ENCODE measurements at places on chromosomes 12 and 14.

DNA sequence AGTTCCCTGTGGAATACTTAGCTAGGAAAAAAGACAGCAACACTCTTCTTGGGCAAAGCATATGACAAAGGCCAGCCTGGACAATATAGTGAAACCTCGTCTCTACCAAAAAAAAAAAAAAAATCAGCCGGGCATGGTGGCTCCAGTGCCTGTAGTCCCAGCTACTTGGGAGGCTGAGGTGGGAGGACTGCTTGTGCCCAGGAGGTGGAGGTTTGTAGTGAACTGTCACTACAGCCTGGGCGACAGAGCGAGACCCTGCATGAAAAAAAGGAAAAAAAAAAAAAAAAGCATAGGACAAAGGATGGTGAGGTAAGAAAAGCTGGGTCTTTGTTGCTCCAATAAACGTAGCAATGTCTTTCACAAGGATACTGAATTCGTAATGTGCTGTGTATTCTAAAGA is 1.1 kb downstream of the TXNDC16 start:
- no peak for DNase-seq

GRCh38 chr12:3328081-3328480 is 162.9 kb upstream of the PRMT8 start:
- DNase-seq, result no peak

GRCh38 chr12:104990950-104991349 is 4.8 kb downstream of the NOPCHAP1 start:
- no peak for DNase-seq

DNA sequence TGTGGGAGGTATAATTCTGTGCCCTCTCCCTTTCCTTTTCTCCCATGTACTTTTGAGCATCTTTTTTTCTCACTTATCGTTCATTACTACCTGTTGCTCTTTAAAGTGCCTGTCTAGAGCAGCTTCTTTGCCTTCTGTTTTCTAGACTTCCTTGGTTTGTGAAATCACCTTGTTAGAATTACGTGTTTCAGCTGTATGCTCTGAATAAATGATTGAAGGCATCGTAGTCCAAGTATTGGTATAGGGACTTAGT is 1.3 kb downstream of the NEDD1 start:
- DNase-seq, result no peak

DNA sequence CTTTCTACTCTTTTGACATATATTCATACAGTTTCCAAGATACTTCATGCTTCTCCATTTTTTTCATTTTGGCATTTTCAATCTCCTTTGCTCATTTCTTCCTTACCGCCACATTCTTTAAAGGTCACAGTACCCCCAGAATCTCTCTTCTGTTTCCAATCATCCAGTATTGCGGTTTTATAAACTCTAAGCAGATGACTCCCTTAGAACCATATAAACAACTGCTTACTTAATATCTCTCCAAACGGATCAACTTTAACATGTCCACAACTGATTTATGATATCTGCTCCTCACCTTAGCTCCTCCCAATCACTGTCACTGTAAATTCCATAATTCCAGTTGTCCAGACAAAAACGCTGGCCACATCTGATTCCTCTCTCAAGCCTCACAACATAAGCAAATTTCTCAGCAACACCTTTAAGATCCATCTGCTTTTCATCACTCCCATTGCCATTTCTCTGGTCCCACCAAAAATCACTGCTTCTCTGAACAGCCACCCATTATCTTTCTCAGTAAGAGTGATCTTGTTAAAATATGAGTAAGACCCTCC is 49.6 kb downstream of the HNRNPC start:
- no peak for DNase-seq

DNA sequence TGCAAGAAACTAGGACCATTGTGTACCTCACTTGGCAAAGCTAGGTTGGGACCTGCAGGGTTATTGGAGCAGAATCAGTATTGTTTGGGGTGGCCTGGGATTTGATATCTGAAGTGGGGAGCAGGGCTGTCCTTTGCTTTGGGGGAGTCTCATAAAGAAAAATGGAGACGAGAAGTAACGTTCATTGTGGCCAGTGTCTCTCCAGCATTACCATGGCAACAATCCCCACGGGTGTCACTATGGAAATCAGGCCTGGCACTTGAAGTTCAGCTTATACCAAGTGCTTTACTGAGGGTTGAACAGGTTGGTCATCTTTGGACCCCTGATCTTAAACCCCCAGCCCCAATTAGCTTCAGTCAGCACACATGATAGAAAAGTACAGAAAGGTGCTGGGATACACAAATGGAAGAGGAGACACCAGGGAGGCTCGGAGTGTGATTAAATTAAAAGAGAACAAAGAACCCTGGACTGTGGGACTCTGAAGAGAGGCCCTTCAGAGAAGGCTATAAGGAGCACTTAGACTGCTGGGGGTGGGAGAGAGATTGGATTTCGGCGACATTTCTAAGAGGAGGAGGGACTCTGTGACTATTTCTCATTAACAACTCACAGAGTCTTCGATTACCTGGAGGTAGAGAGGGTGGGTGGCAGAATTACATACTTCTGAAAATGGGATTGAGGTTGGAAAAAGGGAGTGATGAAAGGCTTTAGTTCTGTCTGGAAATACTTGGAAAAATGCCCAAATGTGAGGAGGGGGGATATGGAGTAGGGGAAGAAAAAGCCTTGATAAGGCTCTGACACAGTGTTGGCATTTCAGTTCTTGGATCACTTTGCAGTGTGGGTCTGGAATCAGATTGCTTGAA is 3.7 kb downstream of the KIF5A start:
- DNase-seq, result no peak

DNA sequence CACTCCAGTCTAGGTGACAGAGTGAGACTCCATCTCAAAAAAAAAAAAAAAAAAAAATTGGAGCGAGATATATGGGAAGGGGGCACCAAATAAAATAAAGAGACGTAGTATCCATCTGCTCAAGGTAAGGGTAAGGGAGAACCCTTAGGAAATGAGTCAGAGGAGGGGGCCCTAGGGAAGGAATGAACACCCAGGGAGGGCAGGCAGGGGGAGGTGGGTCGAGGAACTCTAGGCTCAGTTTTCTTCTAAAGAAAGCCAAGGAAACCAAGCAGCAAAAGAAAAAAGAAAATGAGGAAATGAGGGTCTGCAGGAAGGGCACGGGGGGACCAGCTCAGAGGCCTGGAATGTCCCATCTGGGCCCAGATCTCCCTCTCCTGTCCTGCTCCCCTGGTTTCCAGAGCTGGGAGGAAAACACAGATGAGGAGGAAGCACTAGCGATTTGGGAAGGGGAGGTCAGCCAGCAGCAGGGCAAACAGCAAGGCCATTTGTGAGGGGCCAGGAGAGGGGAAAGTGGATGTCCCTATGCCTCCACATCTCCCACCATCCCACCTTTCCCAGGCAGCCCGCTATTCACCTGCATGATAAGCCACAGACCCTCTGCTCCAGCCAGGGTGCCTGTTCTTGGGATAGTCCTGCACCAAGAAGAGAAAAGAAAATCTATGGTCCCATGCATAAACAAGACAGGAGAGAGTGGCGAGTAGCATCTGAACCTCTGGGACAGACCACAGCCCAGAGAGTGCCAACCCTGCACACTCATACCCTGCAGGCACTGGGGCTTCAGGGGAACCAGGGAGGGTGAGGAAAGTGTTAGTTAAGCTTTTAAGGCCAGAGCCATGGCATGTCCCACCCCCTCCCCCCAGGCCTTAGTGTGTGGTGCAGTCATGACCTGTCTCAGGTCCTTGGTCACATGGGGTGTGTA is 11.9 kb downstream of the SPRYD3 start:
- no peak for DNase-seq

DNA sequence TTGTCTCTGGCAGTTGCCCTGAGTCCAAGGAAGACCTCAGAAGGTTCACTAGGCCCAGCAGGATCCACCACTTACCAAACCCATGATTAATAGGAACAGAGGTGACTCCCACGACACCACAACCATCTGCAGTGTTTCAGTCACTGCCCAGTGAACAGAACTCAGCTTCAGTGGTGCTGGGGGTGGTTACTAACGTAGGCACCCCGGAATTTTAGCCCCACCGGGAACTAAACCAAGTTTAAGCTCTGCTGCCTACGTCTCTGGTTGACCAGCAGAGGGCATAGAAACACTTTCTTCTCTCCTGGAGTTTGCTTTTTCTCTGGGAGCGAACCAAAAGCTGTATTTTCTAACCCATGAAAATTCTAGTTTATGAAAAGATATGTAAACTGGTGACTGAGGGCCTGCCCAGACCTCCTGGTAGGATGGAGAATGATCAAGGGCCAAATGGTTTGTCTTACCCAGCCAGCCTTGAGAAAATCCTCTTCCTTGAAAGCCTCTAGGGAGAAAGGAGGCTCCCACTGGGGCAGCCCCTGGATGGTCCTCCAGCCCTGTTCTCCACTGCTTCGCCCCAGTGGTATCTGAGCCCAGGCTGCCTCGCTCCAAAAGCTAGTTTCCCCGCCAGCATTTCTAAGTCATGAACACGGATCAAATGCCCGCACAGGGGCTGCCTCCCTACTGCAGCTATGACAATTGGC is 379.8 kb downstream of the DPF3 start:
- no peak for DNase-seq

GRCh38 chr12:94616203-94616729 is 34.1 kb downstream of the TMCC3 start:
- no peak for DNase-seq

GRCh38 chr12:121534495-121535148 is 46.2 kb downstream of the KDM2B start:
- DNase-seq, result peak; percentile 41

GRCh38 chr12:106080041-106080790 is 58.5 kb downstream of the NUAK1 start:
- DNase-seq, result no peak

DNA sequence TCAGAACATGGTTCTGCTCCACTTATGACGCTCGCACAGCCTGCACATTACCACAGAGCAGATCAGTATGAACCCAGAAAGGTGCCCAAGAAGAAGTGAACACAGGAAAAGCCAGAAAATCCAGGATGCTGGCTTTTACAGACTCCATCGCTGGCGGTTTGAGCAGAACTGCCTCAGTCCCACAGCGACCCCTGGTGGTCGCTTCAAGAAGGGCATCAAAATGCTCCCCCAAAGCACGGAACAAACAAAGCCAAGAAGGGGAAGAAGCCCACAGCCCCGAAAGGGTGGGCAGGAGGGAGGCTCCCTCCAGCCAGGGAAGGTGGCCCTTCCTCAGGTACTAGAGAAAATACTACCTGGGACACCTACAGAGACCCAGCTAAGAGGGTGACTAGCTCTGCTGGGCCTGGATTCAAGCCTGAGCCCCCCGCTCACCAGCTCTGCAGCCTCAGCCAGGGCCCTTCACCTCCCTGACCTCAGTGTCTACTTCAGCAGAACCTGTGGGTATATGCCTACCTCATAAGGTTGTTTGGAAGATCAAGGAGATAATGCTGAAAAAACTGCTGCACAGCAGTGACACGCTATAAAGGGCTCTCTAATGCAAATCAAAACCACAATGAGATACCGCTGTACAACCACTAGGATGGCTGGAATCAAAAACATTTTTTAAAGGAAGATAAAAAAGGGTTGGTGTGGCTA is 98.1 kb downstream of the NCOR2 start:
- no peak for DNase-seq

- no peak for DNase-seq
Observed at GRCh38 chr14:75547552-75548250, 25.4 kb downstream of the BATF start.

DNA sequence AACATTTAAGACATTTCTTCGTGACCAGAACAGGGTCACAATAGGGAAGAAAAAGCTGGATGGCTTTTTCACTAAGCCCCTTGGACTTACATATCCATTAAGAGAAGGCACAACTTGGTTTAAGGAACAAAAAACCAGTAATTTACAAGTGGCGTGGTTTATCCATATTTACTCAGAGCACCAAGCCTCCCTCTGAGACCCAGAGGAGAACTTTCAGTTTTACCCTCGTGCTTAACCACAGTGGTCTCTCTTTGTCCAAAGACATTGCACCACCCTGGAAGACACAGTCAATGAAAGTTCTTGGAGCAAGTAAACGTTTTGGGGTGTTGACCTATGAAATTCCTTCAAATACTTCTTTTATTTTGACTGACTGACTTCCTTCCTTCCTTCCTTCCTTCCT is 52.5 kb downstream of the SSPN start:
- DNase-seq, result no peak

DNA sequence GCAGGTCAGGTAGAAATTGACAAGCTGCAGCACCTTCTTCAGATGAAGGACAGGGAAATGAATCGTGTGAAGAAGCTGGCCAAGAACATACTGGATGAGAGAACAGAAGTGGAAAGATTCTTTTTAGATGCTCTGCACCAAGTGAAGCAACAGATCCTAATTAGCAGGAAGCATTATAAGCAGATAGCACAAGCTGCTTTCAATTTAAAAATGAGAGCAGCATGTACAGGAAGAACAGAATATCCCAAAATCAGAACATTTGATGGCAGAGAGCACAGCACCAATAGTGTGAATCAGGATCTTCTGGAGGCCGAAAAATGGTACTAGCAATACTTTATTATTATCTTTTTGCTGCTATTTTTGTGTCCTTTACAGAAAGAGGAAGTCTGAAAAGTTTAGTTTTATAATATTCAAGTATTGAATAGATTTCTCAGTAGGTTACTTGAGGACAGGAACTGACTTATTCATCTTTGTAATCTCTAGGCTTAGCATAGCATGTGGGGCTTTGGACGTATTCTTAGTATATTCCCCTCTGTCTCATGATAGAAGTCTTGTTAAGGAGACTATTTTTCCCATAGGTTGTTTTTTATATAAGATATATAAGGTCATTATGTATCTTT is 30.8 kb downstream of the BBOF1 start:
- DNase-seq, result no peak

Data from stimulated activated CD4-positive, alpha-beta T cell treated with anti-CD3 and anti-CD28 coated beads, TNF-alpha, amount 100 ng/mL, for 4 hours (primary cell).